ENCODE measurements at places on chromosomes 11 and 22. TPM values are rescaled to one million over a fixed set of nuclear protein-coding genes. Genes with fewer than 3 reads are reported as not detected.

DNA sequence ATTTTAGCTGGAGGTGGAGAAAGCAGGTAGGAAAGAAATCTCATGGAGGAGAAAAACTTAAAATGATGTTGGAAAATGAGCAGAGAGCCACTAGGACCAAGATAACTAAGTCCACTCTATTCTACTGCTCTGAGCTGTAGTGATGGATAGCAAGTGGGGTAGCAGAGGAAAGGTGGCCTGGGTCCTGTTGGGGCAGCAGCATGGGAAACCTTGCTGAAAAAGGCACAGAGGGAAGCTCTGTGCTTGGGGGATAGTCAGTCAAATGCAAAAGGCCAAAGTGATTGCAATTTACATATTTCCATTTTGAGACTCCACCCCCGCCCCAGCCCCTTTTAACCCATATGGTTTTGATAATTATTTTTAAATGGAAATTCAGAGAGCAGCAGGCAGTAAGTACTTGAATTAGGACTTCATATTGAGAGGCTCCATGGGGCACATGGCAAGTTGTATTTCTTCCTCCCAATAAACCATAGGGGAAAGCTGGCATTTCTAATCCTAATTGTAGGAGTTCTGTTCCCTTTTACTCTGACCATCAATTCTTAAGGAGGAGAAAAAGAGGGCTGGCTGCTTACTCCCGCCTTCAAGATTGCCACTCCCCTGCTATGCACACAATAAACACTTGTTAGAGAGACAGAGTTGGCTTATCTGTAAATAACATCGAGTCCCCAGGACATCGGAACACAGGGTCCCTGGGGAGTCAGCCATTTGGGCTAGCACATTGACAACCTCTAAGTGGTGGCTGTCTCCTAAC, 1341.5 kb upstream of the TENM4 start:
- no peak for DNase-seq

DNA sequence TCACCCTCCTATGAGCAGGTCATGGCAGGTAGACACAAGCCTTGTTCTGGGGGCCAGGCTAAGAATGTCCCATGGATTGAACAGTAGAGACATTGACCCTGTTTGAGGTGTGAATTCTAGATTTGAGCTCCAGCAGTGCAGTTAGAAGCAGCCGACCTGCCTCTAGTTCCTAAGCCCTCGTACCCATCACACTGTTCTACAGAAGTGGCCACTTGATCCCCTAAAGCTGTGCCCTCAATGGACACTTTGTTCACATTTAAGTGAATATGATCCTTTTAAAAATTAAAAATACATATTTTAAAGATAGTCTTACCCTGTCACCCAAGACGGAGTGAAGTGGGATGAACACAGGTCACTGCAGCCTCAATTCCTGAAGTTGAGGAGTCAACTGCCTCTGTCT, 122.0 kb downstream of the MED15 start:
- no peak for DNase-seq

DNA sequence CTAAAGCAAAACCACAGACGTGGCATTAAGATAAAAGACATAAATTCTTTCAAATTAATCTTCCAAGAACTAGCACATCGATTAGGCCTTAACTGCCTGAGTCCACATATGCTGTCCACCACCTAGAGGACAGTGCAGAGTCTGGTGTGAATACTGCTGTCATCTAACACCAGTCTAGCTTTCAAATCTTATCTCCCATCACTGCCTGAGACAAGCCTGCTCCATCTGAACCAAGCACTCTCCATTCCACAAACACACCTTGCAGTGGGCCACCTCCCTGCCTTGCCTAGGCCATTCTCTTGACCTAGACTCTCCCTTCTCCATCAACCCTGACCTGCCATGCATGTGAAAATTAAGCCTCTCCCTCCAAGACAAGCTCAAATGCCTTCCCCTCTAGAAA, 129.5 kb upstream of the PITPNB start:
- DNase-seq, result no peak

The ZP1 gene
- not detected for total RNA-seq

DNA sequence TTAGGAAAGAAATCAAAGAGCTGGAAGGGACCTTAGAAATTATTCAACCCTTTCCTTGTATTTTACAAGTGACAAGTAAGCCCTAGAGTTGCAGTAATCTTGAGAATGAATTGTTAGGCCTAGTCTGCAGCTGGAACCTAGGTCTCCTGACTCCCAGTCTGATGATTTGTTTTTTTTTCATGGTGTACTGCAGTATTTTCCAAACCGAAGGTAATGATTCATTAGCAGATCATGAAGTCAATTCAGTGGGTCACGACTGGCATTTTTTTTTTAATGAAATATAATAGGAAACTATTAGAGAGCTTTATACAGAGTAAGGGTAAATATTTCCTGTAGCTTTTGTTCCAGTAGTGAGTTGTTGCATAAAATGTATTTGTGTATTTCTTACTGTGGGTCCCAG, 42.8 kb downstream of the EXT2 start:
- DNase-seq, result no peak

All from OCI-LY7 (cell line).